Endothelial cell of umbilical vein (primary cell): ENCODE measurements at places on chromosomes 16 and 17. TPM values are rescaled to one million over a fixed set of nuclear protein-coding genes. Genes with fewer than 3 reads are reported as not detected.

DNA sequence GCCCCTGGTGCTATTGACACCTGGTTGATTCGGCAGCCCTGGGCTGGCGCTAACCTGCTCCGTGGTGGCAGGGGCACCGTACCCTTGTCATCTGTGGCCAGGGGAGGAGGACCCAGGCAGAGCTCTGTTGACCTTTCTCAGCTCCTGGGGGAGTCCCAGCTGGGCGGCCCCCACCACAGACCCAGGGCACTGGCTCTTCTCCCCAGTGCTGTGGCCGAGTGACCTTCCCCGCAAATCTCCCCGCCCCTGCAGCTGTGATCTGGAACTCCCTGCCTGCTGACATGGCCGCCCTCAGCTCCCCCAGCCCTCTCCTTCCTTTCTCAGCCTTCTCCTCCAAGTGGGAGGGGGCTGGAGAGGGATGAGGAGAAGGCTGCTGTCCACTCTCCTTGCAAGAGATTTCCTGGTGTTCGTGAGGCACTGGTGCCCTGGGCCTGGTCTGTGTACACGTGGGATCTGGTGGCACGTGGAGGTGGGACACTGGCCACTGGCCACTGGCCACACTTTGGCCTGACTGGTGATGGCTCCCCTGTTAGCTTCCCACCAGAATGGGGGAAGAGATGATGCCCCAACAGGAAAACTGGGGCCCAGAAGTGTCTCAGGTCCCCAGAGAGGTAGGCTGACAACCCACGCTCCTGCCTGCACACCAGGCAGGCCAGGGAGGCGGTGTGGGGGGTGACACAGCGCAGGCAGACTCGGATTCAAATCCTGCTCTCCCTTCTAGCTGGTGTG is 8.2 kb downstream of the FMNL1 start:
- no peak for DNase-seq

TBC1D3D gene
- 2.7 and 2.9 TPM in 2 replicates for total RNA-seq

TMED6 gene
- total RNA-seq, result 0.37 and 1.2 TPM in 2 replicates

DNA sequence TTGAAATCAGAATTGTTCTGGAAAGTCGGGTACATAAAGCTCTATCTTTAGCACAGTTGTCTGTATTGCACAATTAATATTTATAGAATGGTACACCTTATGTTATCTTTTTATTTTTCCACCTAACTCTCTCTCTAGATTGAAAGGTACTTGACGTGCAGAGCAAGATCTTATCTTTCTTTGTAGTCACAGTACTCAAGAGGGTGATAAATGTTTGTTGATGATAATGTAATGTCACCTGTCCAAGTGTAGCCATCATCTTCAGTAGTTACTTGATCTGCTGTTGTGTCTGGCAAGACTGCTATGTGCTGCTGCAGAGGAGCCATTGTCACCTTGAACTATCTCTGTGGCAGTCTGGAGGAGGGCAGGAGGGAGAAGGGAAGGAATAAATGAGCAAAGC is 5.3 kb downstream of the HMOX2 start:
- DNase-seq, result no peak

ZFHX3 gene
- 17.7 and 18.8 TPM in 2 replicates for total RNA-seq

- no peak for DNase-seq
Observed at GRCh38 chr16:728890-729744, 2.2 kb downstream of the HAGHL start.

FOXN1 gene
- total RNA-seq, result not detected in 2 replicates

DNA sequence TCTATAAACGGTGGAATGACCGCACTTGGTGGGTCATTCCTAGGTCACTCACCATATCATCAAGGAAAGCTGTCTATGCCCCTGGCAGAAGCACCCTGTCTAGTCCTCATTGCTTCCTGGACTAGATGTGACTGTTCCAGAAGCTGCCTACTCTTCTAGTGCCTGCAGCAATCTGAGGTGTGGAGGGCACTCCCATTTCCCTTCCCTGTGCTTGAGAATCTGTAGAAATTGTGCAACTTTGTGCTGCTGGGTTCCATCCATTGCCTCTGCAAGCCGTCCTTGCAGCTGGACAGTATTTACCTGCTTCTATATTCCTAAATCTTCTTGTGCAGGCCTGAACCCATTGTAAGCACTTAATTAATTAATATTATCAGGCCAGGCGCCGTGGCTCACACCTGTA is 52.1 kb downstream of the CACNG3 start:
- no peak for DNase-seq

- peak; percentile 66 for DNase-seq
Observed at GRCh38 chr17:66494023-66494803, 191.8 kb downstream of the PRKCA start.

SLC16A5 gene
- 16.4 and 17.4 TPM in 2 replicates for total RNA-seq

SLC38A8 gene
- total RNA-seq, result not detected in 2 replicates

DNA sequence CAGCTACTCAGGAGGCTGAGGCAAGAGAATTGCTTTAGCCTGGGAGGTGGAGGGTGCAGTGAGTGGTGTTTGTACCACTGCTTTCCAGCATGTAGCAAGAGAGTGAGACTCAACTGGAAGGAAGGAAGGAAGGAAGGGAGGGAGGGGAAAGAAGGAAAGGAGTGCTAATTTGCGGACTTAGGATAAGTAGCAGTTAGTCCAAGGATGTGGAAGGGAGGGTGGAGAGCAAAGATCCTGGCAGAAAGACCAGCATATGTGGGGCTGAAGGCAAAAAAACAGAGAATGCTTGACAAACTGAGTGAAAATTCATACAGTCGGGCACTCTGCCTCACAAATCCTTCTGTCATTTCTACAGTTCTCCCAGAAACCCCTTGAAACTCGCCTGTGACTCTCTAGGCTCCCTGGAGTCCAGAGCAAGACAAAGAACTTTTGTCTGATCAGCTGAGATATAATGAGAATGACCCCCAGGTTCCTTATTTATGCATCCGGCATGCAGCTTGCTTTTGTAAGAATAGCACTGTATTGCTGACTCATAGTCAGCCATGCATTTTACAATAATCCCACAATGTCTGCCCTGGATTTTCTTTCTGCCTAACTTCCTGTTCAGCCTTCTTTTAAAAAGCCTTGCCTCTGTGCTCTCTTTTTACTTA is 31.5 kb downstream of the CDK5RAP3 start:
- peak; percentile 85 for DNase-seq

- DNase-seq, result no peak
Observed at GRCh38 chr16:50274326-50275097, 8.2 kb downstream of the ADCY7 start.

TPPP3 gene
- 1.3 and 2.0 TPM in 2 replicates for total RNA-seq

GRCh38 chr17:145671-146541 is 8.5 kb downstream of the SCGB1C2 start:
- no peak for DNase-seq

GRCh38 chr17:19415806-19416775 is 5.1 kb downstream of the RNF112 start:
- no peak for DNase-seq

DNA sequence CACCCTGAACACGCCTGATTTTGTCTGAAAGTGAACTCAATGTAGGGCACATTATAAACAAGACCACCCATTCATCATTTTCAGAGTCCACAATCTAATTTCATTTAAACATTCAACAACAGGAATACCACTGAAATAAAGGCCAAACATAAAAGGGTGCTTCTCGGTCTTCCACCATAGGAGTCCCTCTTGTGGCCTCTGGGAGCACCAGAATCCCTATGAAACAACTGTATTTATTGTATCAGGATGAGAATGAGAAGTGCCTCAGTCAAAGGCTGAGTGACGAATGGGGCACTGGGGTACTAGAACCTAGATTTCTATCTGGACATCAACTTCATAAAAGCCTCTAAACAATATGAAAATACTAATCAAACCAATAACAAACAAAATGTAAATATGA is 40.4 kb downstream of the NXPH3 start:
- no peak for DNase-seq

GRCh38 chr16:65271996-65272395 is 150.1 kb upstream of the CDH11 start:
- DNase-seq, result no peak

GRCh38 chr17:8944083-8944482 is 21.4 kb downstream of the PIK3R5 start:
- no peak for DNase-seq

GRCh38 chr17:27577884-27578717 is 52.9 kb upstream of the LGALS9 start:
- no peak for DNase-seq

- DNase-seq, result no peak
Observed at GRCh38 chr17:29533976-29534375, 32.9 kb downstream of the ABHD15 start.

DNA sequence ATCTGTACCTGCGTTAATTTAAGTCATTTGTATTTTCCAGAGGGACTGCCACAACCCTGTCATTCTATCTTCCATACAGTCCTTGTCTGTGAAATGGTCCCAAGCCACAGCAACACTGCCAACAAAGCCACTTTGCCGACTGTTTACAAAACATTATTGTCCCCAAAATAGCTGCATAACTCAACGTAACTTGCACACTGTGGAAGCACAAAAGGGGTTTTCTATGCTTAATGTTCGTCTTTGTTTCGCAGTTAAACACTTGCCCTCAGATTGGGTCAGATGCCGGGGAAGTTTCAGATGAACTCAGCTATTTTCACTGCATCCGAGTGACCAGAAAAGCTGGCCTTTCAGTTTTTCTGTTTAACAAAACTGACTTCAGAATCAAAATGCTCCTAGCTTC is 4.6 kb downstream of the SEC14L5 start:
- DNase-seq, result no peak

GRCh38 chr16:17320009-17320408 is 150.8 kb downstream of the XYLT1 start:
- no peak for DNase-seq

DNA sequence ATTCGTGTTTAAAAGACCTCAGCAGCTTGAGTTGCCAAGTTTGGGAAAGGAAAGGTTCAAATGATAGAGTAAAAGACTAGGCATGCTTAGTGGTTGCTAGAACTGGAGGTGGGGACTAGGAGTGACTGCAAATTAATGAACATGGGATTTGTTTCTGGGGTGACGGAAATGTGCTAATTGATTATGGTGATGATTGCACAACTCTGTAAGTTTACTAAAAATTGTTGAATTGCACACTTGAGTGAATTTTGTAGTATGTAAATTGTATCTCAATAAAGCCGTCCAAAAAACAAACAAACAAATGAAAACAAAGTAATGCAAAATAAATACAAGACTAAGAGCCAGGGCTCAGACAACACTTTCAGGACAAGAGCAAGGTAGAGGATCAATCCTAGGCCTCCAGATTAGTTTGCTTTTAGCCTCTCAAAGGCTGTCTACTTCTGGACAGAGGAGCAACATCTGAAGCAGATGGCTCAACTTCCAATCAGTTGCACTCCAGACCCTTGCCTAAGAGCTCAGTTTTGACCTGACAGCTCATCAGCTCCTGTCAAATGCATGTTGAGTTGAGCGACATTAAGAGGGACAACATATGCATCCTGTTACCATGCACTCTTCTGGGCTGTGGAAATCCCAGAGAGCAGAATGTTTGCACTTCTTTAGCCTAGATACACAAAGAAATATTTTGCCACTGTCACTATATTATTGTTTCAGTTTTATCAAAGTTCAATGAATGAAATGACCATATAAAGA is 111.2 kb upstream of the ASIC2 start:
- no peak for DNase-seq

DNA sequence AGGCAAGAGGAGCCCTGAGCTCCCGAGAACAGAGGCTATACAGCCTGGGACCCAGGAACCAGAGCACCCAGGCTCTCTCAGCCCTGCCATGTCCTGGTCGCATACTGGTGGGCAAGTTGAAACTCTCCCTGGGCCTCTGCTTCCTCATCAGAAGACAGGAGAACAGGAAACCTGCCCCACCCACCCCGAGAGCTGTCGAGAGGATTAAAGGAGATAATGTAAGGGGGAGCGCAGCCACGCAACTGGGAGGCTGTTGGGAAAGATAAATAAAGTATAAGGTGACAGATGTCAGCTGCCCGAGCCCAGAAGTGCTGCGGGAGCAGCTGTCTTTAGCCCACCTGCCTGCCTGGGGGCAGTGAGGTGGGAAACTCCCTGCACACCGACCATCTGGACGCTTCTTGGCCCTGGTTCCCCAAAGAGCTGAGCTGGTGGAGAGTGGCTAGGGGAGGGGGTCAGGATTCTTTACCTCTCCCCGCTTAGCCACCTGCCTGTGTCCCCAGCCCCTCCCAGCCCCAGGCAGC is 6.8 kb downstream of the KIF19 start:
- no peak for DNase-seq

TERB1 gene
- total RNA-seq, result not detected in 2 replicates

GRCh38 chr17:50638606-50638965 is 3.9 kb downstream of the ABCC3 start:
- DNase-seq, result no peak

- no peak for DNase-seq
Observed at GRCh38 chr16:15972046-15972868, 22.8 kb downstream of the ABCC1 start.

- DNase-seq, result no peak
Observed at GRCh38 chr17:75003070-75003956, 9.2 kb upstream of the MRPL58 start.

NLRP1 gene
- 50.0 and 53.9 TPM in 2 replicates for total RNA-seq

DNA sequence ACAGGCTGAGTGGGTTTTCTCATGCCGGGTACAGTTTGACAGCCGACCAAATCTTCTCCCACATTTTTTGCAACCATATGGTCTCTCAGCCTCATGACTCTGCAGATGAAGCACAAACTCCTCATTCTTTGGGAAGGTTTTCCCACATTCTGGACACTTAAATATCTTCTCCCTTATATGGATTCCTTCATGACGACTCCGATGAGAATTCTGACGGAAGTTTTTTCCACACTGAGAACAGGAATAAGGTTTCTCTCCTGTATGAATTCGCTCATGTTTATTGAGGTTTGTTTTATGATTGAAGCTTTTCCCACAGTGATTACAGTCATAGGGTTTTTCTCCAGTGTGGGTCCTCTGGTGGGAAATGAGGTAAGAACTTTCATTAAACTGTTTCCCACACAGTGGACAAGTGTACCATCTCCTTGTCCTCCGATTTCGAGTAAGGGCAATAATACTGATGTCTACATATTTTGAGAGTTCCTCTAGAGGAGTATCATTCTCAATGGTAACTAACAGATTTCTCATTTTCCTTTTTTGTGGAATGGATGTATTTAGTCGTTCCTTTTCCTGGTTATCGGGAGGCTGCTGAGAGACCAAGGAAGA is 10.9 kb downstream of the ZNF200 start:
- peak; percentile 8 for DNase-seq

DNA sequence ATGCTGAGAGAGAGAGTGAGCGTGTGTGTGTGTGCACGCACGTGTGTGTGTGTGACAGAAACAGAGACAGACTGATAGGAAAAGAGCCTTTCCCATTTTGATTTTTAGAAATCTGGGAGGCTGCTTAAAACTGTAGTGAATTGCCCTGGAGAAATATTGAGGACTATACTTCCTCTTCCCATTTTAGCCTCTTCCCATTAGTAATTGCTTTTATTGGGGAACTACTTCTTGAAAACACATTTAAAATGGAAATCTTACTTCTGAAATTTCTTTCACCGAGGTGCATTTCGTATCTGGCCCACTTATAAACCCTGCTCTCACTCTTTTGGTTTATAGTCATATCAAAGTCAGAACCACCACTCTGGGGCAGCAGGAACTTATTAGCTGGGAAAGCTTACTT is 47.1 kb downstream of the NUP93 start:
- no peak for DNase-seq

GRCh38 chr17:58577696-58578095 is 63.3 kb upstream of the MTMR4 start:
- DNase-seq, result peak; percentile 30
